Smooth muscle cell of the brain vasculature (primary cell): ENCODE measurements at places on chromosomes 5 and 9.
A peak's percentile ranks its signal among the peaks of the same experiment; 100 is the strongest.

DNA sequence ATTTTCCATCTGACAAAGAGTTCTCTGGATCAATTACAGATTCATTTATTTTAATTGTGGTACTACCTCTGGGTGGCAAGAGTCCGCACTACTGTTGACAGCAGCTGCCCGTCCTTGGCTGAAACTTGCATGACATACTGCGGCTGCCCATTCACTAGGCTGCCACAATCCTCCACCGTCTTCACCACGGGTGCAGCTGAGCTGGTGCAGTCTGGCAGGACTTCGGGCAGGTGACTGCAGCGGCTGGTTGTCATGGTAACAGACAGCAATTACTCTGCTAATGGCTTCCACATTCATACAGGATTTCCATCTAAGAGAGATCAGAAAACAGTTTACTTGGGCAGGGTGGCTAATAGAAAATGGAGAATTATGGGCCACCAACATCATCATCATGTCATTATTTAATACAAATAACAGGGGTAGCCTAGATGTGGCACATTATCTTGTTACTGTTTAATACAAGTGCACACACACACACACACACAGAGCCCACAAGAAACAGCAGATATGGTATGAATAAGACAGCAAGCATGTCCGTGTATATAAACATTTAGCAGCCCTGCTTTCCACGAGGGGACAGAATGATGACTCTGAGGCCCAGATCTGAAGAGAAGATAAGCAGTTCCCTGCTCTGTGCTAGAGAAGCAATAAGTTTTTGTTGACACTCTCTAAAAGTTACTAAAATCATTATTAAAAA is 112.3 kb downstream of the MARCHF3 start:
- DNase-seq = no peak

DNA sequence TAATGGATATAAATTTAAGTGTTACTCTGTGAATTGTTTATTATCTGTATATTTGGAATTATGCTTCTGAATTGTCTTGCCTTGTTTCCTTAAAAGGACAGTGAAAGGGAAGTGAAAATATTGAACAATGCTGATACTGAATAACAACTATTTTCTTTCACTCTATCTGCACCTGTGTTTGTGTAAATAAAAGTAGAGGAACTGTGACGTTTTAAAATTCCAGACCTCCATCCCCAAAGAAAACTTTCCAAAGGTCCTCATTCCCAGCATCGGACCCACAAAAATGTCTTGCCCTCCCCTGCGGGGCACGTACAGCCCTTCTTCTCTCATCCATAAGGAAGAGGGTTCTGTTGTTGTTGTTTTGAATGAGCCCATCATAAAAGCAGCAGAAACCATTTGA is 100.0 kb downstream of the NLN start:
- DNase-seq = no peak

DNA sequence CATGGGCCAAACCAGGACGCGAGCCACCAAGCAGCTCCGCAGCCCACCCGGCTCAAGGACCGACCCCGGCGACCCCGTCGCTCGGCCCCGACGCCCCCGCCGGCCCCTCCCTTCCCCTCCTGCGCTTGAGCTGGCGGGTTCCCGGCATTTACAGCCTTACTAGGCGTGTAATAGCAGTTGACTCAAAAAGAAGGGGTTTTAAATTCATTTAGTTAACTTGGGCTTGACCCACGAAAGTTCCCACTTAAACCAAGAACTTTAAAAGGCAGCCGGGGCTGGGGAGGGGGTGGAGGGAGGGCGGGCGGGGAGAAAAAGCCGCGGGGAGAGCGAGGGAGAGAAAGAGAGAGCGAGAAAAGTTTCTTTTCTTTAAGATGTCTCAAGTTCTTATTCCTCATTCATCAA is 636 bp downstream of the PRDM12 start:
- DNase-seq = no peak

- DNase-seq = no peak
Measured at GRCh38 chr5:92019376-92019990, 636.4 kb upstream of the ARRDC3 start.

- DNase-seq = no peak
Measured at GRCh38 chr5:5025774-5026408, 114.2 kb upstream of the ADAMTS16 start.

GRCh38 chr5:84741056-84741455 is 356.4 kb upstream of the EDIL3 start:
- DNase-seq = no peak

DNA sequence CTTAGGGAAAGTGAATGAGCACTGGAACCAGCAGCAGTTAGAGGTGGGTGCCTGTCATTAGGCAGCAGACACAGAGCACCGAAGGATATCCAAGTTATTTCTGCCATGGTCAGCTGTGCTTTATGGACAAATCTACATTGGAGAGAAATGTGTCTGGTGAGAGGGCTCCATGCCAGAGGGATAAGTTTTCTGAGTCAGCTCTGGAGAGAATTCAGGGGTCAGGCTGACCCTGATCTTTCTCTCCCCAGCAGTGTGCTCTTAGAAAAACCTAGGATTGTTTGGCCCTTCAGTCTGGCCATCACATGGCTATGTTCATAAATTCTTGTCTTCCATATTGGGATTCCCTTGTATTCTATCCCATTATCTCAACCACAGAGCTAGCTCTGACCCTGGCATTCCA is 8.9 kb upstream of the IL17B start:
- DNase-seq = no peak

GRCh38 chr5:40981420-40981819 is 72.1 kb downstream of the C7 start:
- no peak for DNase-seq

GRCh38 chr5:149674686-149675085 is 55.4 kb upstream of the PPARGC1B start:
- no peak for DNase-seq

DNA sequence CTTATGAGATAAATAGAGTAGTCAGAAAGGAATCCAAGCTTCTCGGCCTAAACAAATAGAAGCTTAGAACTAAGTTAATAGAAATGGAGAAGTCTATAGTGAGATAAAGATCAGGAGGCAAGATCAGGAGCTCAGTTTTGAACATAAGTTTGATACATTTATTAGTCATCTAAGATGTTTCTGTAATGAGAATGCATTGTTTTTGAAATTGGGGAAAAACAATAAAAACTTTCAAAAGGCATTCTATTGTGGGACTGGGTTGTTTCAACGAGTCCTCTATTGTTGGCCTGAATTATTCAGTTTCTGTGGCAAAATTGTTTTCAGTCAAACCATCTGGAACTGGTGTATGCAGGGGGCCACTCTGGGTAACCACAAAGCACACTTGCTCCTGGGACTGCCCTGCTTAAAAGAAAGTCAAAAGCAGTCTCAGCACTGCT is 181.0 kb upstream of the CLINT1 start:
- DNase-seq = no peak

- DNase-seq = no peak
Measured at GRCh38 chr5:73994963-73995362, 369.0 kb downstream of the ARHGEF28 start.

DNA sequence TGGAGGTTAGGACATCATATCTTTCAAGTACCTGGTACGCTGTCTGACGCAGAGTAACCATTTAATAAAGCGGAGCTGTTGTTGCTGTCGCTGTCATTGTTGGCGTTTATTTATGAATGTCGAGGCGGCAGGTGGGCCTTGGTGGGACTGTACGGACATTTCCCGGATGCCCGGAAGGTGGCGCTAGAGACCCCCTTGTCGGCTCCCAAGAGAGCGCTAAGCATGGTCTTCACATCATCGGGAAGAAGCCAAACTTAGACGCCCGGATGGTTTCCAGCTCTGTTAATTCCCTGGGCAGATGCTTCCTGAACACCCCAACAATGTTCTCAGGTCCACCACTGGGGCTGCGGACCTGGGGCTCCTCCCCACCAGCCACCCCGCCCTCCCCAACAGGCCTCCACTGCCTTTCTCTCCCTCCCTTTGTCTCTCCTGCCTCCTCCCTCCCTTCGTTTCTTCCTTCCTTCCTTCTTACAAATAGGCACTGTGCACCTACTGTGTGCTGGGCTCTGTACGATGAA is 54.1 kb downstream of the DUSP1 start:
- peak; percentile 52 for DNase-seq

DNA sequence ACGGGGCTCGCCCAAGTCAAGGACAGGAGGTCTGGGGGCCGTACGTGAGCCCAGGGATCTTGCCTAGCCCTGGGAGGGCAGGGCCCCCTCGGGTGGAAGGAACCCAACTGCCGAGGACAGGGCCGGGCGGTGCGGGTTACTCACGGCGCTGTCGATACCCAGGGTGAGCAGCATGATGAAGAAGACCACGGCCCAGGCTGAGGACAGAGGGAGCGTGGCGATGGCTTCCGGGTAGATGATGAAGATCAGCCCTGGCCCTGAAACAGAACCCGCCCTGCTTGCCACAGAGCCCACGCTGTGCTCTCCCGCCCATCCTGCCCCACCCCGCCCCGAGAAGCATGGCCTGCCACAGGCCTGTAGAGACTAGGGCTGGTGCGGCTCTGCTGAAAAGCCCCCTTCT is 34.1 kb downstream of the SLC6A3 start:
- no peak for DNase-seq

DNA sequence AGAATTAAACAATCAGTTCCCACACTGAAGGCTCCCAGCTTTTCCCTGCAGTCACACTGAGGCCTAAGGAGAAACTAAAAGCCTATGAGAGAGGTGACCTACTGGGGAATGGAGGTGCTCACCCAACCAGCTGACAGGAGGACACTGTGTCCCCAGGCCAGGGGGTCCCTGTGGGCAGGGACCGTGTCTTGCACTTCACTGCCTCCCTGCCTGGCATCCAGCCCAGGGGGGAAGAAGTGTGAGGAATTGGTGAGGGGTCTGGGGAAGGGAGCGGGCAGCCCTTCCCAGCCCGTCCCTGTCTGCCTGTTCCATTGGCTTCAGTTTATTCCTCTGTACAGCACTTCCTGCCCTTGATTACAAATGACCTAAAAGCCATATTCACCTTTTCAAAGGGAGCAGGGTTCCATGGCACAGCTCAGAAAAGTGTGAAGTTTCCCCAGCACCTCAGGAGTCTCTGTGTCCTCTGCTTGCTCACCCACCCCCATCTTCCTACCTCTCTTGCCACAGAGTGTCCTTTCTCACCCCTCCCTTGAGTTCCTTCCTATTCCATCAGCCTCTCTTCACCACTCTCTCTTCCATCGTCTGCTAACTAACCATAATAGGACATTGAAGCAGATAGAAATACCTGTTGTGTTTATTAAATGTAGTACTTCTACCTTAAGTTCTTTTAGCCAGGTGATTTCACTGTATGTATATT is 12.9 kb downstream of the OTULINL start:
- DNase-seq = no peak

DNA sequence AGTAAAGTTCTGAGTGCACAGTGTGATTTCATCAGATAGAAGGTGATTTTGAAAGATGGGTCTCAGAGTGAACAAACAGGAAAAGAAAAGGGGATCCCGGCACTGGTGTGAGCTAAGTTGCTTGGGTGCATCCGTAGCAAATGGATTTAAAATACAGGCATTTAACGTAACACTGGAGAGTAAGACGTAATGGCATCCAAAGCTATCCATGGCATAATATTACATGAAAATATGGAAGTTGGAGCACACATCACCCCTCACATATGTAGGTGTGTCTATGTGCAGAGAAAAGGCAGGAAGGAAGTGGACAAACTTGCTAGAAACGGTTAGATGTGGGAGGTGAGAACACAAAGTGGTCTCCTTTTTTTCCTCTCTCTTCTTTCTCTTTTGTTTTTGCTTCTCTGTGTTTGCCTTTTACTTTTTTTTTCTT is 38.2 kb upstream of the SEMA4D start:
- DNase-seq = no peak

GRCh38 chr5:69493396-69494133 is 975 bp downstream of the OCLN start:
- DNase-seq = no peak

DNA sequence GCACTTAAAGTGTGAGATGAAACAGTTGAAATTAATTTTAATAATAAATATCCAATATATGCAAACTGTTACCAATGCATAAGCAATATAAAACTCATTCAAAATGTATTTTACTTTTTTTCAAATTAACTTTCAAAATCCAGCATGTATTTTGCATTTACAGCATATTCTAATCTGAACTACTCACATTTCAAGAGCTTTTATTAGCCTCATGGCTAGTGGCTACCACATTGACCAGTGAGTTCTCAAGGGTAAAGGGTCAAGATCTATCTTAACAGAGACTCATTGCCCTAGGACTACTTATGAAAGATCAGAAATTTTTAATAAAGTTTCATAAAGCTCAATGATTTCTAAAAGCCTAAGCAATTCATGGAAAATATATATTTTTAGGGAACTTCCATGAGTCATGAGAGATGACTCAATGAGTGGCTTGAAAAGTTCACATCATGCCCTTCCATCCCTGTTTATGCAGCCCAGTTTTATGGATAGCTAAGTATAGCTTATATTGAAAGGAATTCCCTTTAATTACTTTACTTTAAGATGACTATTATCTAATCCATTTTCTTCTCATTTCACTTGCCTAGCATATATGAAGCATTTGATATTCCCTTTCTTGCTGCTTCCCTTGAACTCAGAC is 608.6 kb downstream of the SLCO4C1 start:
- DNase-seq = no peak

DNA sequence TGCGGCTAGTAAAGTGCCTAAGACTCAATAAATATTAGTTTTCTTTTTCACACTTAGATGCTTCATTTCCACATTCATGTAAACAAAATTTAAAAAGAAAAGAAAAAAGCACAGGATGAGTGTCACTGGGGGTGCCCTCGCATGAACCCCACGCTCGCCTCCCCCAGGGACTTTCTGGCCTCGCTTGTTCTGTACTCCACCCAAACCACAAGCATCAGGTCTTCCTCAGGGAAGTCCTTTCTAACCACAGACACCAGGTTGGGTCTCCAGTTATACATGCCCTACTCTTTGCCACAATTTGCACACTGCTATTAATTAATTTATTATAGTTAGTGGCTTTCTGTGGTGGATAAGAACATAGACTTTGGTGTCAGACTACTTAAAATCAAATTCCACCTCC is 92.4 kb downstream of the RORB start:
- no peak for DNase-seq

DNA sequence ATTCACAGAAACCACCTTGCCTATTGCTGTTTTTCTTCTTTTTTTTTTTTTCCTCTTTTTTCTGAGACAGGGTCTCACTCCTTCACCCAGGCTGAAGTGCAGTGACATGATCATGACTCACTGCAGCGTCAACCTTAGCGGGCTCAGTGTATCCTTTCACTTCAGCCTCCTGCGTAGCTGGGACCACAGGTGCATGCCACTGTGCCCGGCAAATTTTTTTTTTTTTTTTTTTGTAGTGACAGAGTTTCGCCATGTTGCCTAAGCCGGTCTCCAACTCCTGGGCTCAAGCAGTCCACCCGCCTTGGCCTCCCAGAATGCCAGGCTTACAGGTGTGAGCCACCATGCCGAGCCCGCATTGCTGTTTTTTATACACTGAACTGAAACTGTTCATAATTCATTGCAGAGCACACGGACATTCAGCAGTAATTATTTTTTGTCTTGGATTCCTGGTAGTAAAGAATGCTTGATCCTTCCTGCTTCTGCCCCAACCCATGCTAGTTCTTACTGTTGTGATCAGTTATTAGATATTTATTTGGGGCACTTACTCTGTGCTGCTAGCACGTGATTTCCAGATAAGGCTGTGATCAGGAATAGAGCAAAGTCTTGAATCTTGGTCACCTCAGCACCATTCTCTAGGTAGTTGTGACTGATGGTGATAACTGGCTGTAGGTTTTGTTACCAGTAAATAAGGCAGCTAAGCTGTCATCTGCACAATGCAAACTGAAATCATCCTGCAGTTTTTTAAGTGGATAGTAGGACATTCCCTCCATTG is 14.0 kb downstream of the MAP3K1 start:
- DNase-seq = no peak
